ENCODE measurements at places on chromosomes 5 and 9.
A peak's percentile ranks its signal among the peaks of the same experiment; 100 is the strongest.

GRCh38 chr9:110900917-110901316 is 137.4 kb downstream of the LPAR1 start:
- no peak for DNase-seq

DNA sequence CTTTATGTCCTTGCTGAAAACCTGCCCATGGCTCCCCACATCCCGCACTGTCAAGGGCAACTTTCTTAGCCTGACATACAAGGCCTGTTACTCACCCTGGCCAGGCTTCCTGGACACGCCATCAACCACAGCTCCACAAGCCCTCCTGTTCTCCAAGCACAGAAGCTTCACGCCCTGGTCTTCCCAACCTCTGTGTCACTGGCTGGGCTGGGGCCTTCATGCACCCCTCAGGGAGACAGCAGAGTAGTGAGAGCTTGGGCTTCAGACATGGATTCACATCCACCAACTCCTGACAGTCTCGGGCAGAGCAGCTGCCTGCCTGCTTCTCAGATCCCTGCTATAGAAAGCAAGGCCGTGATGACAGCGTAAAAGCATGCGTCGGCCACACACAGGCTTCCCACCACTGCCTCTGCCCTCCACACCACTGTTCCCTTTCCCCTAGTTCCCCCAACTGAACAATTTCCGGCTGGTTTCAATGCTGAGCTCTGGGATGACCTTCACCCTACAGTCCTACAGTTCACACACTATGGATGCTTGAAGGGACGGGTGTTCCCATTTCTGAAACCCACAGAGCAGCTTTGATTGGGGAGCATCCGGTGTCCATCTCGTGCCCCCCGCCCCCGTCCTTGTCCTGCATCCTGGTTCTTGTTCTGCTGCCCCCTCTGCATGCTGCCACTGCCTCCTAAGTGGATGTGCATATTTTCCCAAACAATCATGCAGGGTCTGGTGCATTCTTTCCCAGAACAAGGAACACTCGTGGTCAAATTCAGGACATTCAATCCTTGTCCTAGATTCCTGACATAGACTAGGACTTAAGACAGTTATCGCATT is 33.4 kb upstream of the ADAMTS2 start:
- DNase-seq, result no peak

DNA sequence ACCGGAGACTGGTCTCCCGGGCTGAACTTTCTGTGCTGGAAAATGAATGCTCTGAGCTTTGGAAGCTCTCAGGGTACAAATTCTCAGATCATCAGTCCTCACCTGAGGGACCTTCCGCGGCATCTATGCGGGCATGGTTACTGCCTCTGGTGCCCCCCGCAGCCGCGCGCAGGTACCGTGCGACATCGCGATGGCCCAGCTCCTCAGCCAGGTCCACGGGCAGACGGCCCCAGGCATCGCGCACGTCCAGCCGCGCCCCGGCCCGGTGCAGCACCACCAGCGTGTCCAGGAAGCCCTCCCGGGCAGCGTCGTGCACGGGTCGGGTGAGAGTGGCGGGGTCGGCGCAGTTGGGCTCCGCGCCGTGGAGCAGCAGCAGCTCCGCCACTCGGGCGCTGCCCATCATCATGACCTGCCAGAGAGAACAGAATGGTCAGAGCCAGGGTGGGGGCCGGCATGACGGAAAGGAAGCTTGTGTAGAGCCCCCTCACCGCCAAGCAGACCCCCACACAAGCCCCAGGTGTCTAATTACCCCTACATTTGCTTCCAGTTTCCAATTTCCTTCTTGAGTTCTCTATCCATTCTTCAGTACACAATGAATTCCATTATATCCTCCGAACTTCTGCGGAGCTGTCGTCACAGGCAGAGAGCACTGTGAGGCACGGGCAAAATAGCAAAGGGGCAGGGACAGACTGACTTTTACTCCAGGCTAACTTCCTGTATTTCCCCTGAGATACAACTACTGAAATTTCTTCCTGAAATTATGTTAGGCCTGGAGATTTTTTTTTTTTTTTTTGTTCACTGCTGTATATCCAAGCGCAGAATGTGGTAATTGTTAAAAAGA is 23.2 kb downstream of the CDKN2A start:
- DNase-seq, result no peak

DNA sequence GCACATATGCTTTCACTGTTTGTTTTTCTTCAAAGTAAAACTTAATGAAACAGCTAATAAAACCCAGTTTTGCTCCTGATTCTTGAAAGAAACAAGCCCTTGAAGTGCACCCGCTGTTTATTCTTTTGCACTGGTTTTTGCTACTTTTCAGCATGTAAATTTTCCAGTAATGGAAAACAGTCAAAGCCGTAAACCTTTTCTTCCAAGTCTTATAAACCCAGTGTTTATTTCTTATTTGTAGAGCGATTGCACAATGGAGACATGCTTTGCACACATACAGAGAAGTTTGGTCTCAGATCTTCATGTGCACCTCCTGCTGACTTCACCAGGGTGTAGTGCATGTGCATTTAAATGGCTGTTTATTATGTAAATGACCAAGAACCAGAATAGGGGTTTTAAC is 51.8 kb downstream of the ATG10 start:
- no peak for DNase-seq

DNA sequence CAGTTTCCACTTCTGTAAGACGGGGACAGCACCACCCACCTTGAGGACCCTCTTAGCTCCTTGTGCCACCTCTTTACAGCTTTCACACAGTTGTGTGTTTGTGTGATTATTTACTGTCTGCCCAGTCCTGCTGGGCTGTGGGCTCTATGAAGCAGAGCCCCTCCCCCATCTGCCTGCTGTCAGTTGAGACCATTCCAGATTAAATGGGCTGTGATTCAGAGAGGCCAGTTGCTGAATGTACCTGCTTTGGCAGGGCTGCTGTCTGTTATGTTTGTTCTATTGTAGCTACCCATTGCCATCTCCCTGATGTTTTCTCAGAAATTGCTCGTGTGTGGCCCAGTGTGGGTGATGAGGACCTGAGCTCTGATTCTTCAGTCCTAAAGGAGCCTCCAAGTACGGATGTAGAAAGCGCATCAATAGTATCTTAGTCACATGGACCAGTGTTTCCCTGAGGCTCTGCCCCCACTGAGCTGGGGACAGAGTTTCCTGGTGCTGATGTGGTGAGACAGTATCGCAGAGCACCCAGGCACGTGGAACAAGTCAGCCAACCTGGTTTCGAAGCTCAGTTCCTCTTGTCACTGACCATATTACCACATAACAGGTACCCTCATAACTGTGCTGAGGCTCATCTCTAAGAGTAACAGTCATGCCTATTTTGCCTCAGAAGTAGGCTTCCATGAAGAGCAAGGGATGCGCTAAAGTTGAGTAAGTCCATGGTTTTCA is 3.7 kb downstream of the ANGPTL2 start:
- DNase-seq, result no peak

DNA sequence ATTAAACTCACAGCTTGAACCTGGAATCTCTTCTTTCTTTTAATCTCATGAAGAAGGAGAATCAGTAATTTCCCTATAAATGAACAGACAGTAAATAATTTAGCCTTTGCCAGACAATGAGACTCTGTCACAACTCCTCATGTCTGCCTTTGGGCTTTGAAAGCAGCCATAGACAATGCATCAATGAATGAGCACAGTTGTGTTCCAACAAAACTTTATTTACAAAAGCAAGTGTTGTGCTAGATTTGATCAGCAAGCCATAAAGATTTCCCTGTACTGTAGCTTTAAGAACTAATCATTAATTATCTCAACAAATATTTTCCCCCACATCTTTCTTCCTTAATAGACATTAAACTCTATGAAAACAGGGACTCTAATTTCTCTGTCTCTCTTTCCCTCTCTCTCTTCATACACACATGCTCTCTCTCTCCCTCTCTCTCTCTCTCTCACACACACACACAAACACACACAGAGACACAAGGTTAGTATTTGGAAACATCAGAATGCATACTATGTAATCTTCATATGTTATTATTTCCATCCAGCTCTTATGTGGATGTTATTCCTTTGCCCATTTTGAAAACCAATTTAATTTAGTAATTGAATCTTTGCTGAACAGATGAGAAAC is 1209.8 kb upstream of the CDH6 start:
- DNase-seq, result no peak

- no peak for DNase-seq
These were observed 1403.4 kb upstream of the C9orf72 start for GRCh38 chr9:28976684-28977083.

- DNase-seq, result no peak
These were observed 728.2 kb downstream of the BRINP1 start for GRCh38 chr9:118640836-118641560.

- DNase-seq, result no peak
These were observed 594.6 kb upstream of the BRINP1 start for GRCh38 chr9:119963798-119964372.

DNA sequence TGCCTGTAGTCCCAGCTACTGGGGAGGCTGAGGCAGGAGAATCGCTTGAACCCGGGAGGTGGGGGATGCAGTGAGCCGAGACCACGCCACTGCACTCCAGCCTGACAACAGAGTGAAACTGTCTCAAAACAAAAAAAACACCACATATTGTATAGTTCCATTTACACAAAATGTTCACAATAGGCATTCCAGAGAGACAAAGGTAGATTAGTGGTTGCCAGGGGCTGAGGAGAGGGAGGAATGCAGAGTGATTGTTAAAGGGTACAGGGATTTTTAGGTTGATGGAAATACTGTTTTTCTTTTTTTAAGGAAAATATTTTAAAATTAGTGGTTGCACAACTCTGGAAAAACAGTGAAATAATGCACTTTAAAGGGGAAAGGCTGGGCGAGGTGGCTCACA is 19.6 kb downstream of the ETF1 start:
- DNase-seq, result no peak

DNA sequence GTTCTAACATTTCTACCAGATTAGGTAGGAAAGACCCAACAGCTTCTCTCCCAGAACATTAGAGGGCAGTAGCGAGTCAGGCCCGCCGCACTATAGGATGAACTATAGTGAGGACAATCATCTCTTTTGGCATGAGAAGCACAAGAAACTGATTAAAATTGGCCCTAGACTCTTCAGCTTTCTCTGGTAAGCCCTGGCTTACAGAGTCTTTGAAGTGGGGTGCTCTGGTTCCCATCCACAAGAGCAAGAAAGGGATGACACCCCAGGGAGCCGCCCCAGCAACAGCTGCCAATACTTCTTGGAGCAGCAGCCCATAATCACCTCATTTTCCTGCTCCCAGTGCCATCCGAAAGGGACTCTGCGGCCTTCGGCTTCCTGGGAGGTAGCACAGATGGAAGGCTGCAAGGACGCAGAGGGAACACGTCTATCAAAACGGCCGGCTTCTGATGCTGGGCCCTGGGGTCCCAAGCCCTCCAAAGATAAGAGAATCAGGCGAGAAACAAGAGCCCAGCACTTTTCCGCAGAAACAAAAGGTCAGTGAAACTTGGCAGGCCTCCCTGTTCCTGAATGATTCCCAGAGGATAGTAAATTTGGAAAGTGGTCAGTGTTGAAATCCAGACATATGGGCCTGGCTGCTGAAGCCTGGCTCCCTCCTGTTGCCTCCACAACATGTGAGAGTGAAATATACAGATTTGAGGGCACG is 69.3 kb downstream of the HSD17B3 start:
- DNase-seq, result peak; percentile 51

GRCh38 chr9:114429488-114429887 is 41.7 kb upstream of the AKNA start:
- DNase-seq, result no peak

DNA sequence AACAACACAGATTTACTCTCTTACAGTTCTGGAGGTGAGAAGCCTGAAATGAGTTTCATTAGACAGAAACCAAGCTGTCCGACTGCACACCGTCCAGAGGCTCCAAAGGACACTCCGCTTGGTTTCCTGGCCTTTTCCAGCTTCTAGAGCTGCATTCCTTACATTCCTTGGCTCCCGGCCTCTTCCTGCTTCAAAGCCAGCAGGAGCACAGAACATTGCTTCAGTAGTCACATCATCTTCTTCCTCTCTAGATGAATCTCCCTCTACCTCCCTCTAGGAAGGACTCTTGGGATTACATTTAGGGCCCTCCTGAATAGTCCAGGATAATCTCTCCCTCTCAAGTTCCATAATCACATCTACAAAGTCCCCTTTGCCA is 213.3 kb downstream of the CDK5RAP2 start:
- DNase-seq, result no peak

DNA sequence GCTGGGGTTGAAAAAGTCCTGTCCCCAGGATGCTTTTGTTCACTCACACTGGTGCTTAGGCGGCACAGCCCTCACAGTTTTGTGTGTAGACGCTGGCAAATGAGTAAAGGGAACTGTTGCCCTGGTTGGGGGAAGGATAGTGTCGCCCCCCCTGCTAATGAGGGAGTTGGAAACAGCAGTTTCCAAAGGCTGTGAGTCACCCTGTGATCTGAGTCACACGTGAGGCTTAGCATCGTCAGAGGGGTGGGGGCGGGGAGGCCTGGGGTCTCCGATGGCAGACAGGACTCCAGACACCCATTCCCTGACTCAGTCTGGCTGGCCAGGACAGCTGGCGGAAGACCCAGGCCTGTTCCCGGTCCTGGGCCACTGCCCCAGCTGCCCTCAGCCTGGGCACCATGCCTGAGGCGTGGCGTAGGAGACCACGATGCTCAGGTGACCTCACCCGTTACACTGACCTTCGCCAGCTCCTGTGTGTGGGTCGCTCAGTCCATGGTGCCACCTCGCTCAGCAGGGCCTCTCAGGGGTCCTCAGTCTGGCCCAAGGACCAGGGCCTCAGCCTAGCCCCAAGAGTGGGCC is 2.9 kb downstream of the DNAJB5 start:
- DNase-seq, result peak; percentile 39

DNA sequence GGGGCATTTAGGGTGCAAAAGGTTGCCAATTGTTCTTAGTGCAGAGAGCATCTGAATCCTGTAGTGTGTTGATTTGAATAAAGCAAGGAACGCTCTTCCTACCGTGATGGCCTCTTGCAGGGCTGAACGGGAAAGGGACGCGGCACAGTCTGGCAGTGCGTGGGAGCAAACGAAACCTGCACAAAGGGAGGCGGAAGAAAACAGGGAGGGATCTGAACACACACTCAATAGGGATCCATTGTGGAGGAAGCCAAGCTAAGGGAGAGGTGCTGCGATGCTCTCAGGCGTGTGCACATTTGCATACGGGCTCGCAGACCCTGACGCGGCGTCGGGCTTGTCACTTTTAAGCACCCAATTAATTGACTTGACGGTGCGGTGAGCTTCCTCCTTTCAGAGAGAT is 414.0 kb upstream of the IRX1 start:
- no peak for DNase-seq

DNA sequence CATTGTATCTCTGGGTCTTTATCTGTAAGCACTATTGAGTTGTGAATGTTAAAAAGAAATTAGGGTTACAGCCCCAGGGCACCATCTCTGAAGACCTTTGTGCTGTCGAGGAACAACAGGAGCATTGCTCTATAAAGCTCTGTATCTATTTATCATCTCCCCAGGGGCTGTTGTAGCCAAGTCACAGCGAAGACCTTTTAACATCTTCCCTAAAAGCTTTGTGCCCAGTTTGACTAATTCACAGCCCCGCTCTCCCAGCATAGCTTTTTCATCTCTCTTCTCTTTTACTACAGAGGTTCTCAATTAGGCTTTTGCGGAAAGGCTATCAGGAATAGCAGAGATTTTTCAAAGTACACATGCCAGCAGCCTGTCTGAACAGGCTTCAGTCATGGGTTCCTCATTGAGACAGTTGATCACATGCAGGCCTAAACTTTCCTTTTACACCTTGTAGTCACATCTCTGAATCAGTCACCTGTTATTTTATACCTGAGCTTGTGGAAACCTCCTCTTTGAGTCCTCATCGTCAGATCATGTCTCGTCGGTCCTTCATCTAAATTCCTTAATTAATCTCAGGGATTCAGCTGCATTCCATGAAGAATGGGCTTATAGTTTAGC is 140.5 kb downstream of the NPR3 start:
- no peak for DNase-seq
